Smooth muscle cell of trachea (primary cell): ENCODE measurements at places on chromosomes 1 and 21. TPM values are rescaled to one million over a fixed set of nuclear protein-coding genes. Genes with fewer than 3 reads are reported as not detected.

The SNX7 gene
- total RNA-seq = 46.5 and 54.0 TPM in 2 replicates

The SH2D5 gene
- 4.2 and 6.3 TPM in 2 replicates for total RNA-seq

The GJA5 gene
- total RNA-seq = 2.0 TPM in 1 of 2 replicates, not detected in the other

The RGSL1 gene
- total RNA-seq = not detected in 2 replicates

The MRPS21 gene
- total RNA-seq = 30.4 and 57.2 TPM in 2 replicates

The KTI12 gene
- total RNA-seq = 12.4 and 15.4 TPM in 2 replicates

The FAM177B gene
- total RNA-seq = not detected in 2 replicates

The CFAP45 gene
- total RNA-seq = 1.0 and 1.3 TPM in 2 replicates

The PLD5 gene
- total RNA-seq = 0.15 TPM in 1 of 2 replicates, not detected in the other

The CR1L gene
- total RNA-seq = not detected in 2 replicates

The C8B gene
- total RNA-seq = not detected in 2 replicates

The LCE2B gene
- not detected in 2 replicates for total RNA-seq

The ARHGEF16 gene
- not detected in 2 replicates for total RNA-seq

The CD1D gene
- 0.50 TPM in 1 of 2 replicates, not detected in the other for total RNA-seq

The GAS5 gene
- total RNA-seq = 325 and 387 TPM in 2 replicates

The IL22RA1 gene
- 0.15 and 0.17 TPM in 2 replicates for total RNA-seq

The PLA2G2F gene
- total RNA-seq = not detected in 2 replicates

The UBE2U gene
- total RNA-seq = not detected in 2 replicates

The WNT2B gene
- 3.2 and 9.9 TPM in 2 replicates for total RNA-seq

The SEMA4A gene
- 1.7 and 1.8 TPM in 2 replicates for total RNA-seq

The MRAP gene
- 0.17 TPM in 1 of 2 replicates, not detected in the other for total RNA-seq

The MAN1A2 gene
- 52.9 and 58.6 TPM in 2 replicates for total RNA-seq

The GPR25 gene
- total RNA-seq = not detected in 2 replicates

The CDC7 gene
- total RNA-seq = 2.2 and 7.3 TPM in 2 replicates

The TAS1R3 gene
- 0.15 and 0.50 TPM in 2 replicates for total RNA-seq

The COL24A1 gene
- 0.83 and 0.87 TPM in 2 replicates for total RNA-seq
